ENCODE measurements at places on chromosomes 7 and 10.

GRCh38 chr7:41942468-41943093 is 239.7 kb upstream of the INHBA start:
- no peak for DNase-seq

- no peak for DNase-seq
Observed at GRCh38 chr7:36545291-36545690, 155.6 kb downstream of the ANLN start.

DNA sequence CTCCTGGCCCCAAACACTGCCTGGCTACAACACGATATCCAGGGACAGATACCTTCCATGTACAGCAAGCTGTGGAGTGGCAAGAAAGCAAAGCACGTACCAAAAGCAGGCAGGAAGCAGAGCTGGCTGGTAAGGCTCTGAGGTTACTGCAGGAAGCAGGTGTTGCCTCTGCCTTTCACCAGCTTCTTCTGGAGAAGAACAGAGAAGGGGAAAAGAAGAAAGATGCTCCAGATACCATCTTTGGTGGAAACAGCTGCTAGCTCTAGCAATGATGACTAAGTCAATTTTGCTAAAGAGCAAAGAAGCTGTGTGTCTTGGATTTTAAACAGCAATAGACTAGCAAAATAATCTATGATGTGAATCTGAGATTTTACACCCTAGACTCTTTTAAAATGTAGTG is 34.9 kb upstream of the PRSS1 start:
- peak; percentile 7 for DNase-seq

GRCh38 chr7:134834689-134835462 is 55.4 kb downstream of the CALD1 start:
- no peak for DNase-seq

- DNase-seq = no peak
Observed at GRCh38 chr7:5564894-5565293, 141.3 kb upstream of the TNRC18 start.

DNA sequence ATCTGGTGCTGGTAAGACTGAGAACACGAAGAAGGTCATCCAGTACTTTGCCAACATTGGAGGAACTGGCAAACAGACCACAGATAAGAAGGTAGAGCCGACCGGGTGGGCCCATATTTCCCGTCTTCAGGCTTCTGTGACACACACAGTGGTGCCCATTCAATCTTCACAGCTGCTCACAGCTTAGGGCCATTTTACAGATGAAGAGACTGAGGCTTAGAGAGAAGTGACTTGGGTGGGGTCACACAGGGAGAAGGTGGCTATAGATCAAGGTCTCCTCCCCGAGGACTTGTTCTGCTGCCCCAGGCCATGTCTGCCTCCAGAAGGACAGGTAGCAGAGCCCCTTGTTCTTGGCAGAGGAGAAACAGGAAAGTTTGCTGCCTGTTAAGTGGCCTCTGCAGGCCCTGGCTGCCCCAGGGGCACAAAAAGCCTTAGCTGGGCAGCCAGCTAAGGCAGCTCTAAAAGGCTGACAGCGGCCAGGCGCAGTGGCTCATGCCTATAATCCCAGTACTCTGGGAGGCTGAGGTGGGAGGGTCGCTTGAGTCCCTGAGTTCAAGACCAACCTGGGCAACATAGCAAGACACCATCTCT is 22.6 kb upstream of the MYH16 start:
- DNase-seq = no peak

- DNase-seq = no peak
Observed at GRCh38 chr10:5449823-5450222, 37.5 kb downstream of the NET1 start.

- DNase-seq = no peak
Observed at GRCh38 chr10:4174197-4174596, 389.2 kb upstream of the KLF6 start.

DNA sequence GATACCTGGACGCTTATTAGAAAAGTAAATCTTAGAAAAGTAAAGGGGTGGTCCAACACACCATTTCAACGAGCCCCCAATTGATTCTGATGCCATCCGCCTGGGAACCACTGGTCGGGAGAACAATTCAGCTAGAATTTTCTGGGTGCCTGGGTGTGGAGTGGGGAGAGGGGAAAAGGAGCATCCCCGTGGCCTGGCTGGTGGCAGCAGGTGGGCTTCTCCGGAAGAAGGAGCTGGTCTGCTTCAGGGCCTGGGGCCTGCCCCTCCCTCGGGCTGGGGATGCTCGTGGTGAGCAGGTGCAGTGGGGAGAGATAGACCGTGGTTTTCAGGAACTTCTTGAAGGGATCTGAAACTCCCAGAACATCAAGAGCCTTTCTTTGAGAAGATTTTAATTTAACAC is 39.9 kb upstream of the DUSP5 start:
- DNase-seq = no peak

DNA sequence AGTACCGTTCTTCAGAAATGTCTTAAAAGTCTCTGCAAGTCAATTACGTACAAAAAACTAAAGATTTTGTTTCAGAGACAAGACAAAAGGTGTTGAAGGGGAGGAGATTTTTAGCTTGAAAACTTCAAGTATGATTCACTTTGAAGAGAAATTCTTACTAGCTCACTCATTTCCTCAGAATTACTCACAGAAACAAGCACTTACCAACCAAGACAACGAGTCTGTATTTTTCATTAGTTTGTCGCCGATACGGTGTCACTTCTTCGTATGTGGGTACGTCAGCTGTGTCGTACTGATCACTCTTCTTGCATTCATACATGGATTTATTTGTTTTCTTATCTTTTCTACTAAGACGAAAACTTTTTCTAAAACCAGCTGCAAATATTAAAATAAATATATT is 90.6 kb upstream of the ODAD2 start:
- DNase-seq = no peak
